ENCODE measurements at places on chromosomes 7 and 10.

DNA sequence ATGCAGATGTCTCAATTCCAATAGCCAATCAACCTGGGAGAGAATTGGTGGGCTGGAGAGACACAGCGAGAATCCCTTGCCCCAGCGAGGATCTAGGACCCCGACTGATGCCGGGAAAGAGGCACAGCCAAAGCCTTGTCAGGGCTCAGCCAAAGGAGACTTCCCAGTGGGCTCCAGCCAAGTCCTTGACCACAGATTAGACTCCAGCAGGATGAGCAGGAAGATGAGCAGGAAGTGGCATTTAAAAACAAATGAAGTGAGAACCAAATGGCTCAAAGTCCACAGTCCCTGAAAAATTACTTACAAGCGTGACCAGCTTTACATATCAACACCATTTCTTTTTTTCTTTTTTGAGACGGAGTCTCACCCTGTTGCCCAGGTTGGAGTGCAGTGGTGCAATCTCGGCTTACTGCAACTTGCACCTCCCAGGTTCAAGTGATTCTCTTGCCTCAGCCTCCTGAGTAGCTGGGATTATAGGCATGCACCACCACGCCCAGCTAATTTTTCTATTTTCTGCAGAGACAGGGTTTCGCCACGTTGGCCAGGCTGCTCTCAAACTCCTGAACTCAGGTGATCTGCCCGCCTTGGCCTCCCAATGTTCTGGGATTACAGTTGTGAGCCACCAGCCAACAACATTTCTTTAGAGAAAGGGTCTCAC lies 40.2 kb downstream of the CTBP2 start:
- H3K27ac ChIP-seq: no peak overlapping the region
- H3K27me3 ChIP-seq: no peaks in the 10 kb centered on the region
- peaks cover 49% of the 10 kb centered on the region for H3K4me1 ChIP-seq
- no peak overlapping the region for H3K4me3 ChIP-seq
- H3K36me3 ChIP-seq: no peaks in the 10 kb centered on the region
- no peak for DNase-seq

GRCh38 chr10:42952349-42952748 lies 124.5 kb upstream of the RET start:
- DNase-seq: no peak
- H3K27ac ChIP-seq: no peak overlapping the region
- no peaks in the 10 kb centered on the region for H3K4me1 ChIP-seq
- peaks cover 18% of the 10 kb centered on the region for H3K27me3 ChIP-seq

GRCh38 chr10:100739517-100740368 lies 5.6 kb upstream of the PAX2 start:
- no peak overlapping the region for H3K4me3 ChIP-seq
- no peak for DNase-seq
- H3K4me1 ChIP-seq: peaks cover 81% of the 10 kb centered on the region
- H3K27me3 ChIP-seq: peaks cover 12% of the 10 kb centered on the region
- H3K27ac ChIP-seq: no peak overlapping the region

DNA sequence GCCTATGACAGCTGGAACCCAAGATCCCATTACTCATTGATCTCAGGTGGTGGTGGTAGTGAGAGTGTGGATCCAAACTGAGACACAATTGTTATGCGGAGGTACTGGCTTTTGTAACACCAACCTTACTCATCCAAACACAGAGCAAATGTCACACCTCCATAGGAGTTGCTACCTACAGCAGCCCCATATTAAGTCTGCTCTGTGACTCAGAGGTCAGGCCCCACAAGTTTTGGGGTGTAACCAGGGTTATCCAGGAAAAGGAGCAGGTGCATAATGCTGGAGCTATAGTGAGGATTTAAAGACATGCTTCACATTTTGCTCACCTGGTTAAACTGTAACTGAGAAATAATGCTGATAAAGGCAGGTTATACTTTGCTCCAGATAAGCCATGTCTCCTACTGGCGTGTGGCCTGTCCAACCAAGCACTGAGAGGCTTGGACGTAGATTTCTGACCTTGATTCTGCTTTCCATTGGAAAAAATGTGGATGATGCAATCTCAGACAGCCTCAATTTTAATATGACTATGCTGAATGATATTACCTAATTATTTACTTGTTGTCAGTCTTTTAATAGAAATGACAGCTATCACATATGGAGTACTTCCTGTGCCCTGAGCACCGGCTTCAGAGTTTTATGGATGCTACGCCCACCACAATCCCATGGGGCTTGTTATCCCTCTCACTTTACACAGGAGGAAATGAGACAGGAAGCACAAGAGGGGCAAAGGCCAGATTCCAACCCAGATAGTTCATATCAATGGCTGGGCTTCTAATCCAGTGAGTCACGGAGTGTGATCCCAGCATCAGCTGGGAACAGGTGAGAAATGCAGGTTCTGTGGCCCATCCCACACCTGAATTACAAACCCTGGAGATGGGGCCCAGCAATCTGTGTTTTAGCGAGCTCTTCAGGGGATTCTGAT lies 181.3 kb downstream of the CHN2 start:
- no peak overlapping the region for H3K4me3 ChIP-seq
- no peaks in the 10 kb centered on the region for H3K27me3 ChIP-seq
- H3K36me3 ChIP-seq: no peaks in the 10 kb centered on the region

DNA sequence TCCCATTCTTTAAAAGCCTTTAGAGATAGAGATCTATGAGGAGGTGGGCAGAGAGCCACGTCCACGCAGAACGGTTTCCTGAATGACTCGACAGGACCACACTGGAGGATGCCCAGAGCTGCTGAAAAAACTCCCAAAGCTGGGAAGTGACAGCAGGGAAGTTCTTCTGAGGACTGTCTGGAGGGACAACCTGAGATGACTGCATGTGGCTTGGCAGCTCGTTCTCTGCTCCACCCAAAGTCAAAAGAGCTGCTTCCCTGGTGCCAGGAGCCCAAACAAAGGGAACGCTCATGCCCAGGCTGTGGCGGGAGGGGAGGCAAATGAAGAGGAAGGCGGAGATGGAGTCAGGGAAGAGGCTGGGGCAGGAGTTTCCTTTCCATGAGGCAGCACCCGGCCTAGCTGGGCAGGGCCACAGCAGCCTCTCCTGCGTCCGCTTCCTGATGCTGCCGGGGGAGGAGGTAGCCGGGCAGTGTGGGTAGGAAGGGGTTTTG lies 95.4 kb downstream of the CCDC3 start:
- no peaks in the 10 kb centered on the region for H3K4me1 ChIP-seq
- H3K4me3 ChIP-seq: no peak overlapping the region
- H3K27ac ChIP-seq: no peak overlapping the region
- DNase-seq: no peak
- H3K27me3 ChIP-seq: no peaks in the 10 kb centered on the region

DNA sequence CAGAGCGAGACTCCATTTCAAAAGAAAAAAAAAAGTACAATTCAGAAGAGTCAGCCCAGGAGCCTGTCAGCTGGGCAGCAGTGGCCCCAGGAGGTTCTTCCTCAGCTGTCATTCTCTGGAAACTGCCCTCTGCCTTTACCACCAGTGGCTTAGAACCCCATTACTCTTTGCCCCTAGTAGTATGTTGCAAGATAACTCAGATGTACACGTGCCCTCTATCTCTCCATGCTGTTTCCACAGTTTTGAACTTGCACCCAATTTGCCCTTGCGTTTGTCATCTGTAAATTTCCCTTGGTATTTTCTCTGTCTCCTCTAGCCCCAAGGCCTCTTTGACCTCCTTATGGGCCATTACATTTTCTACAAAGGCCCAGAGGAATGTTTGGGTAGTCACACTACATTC lies 56.7 kb upstream of the PRKAR2B start:
- peaks cover 2% of the 10 kb centered on the region for H3K4me1 ChIP-seq
- H3K27ac ChIP-seq: no peak overlapping the region
- H3K36me3 ChIP-seq: no peaks in the 10 kb centered on the region
- H3K27me3 ChIP-seq: no peaks in the 10 kb centered on the region
- H3K4me3 ChIP-seq: no peak overlapping the region
- no peak for DNase-seq

DNA sequence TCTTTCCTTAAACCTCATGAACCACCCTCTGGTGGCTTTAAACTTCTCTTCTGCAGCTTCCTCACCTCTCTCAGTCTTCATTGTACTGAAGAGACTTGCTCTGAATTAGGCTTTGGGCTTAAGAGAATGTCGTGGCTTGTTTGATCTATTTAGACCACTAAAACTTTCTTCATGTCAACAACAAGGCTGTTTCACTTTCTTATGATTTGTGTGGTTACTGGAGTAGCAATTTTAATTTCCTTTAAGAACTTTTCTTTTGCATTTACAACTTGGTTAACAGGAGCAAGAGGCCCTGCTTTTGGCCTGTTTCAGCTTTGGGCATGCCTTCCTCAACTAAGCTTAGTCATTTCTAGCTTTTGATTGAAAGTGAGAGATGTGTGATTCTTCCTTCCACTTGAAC lies 38.1 kb upstream of the CDHR3 start:
- H3K36me3 ChIP-seq: no peaks in the 10 kb centered on the region
- no peak overlapping the region for H3K27ac ChIP-seq
- no peaks in the 10 kb centered on the region for H3K4me1 ChIP-seq
- DNase-seq: no peak

DNA sequence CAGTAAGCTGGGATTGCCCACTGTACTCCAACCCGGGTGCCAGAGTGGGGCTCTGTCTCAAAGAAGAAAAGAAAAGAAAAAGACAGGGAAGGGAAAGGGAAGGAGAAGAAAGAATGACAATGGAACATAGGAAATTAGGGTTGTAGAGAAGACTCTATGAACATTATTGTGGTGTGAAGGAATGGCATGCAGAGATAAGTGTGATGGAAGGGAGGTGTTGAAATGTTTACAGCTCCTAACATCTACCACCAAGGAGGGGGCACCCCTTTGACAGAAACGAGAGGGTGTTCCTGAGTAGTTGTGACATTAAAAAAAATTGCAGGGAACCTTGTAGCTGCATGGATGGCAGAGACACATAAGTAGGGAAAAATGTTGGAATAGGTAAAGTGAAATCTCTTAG lies 27.5 kb downstream of the AUTS2 start:
- H3K27ac ChIP-seq: no peak overlapping the region
- H3K4me3 ChIP-seq: no peak overlapping the region
- no peaks in the 10 kb centered on the region for H3K36me3 ChIP-seq
- no peak for DNase-seq
- no peaks in the 10 kb centered on the region for H3K27me3 ChIP-seq

DNA sequence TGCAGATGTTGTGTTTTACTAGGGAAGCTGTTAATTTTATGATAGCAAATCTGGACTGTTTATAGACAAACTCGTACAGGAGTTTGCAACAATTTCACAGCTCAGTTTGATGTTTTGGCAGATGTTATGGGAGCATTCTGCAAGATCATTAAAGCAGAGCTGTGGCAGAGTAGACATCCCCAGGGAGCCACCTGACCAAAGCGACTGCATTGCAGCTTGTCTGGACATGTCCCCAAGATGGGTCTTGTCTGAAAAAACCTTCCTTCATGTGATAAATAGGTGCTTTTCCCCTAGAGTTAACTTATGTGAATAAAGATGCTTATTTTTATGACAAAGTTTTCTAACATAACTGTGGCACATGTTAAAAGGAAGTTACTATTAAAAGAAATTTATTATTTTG lies 91.2 kb upstream of the GPR141 start:
- no peaks in the 10 kb centered on the region for H3K27me3 ChIP-seq
- no peaks in the 10 kb centered on the region for H3K36me3 ChIP-seq
- no peaks in the 10 kb centered on the region for H3K4me1 ChIP-seq
- H3K4me3 ChIP-seq: no peak overlapping the region

DNA sequence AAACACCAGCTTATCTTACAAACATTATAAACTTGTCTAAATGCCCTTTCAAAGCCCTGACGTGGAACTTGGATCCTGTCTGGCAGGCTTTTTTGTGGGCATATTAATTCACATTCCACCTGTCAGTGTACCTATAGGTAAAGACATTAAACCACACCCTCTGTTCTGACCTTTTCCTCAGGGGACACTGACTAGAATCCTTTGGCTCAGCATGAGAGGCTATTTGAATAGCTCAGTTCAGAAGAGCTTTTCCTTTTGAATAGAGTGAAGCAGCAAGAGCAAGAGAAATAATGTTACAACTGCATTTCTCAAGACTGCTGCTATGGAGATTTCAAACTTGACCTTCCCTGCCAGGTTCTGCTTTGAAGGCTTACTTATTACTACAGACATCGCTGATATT lies 76.9 kb downstream of the CYP51A1 start:
- DNase-seq: no peak
- no peaks in the 10 kb centered on the region for H3K36me3 ChIP-seq
- H3K4me3 ChIP-seq: no peak overlapping the region
- no peaks in the 10 kb centered on the region for H3K4me1 ChIP-seq
- no peak overlapping the region for H3K27ac ChIP-seq
- H3K27me3 ChIP-seq: no peaks in the 10 kb centered on the region

- H3K27ac ChIP-seq: peak overlapping the region; percentile 71
- DNase-seq: no peak
- H3K36me3 ChIP-seq: no peaks in the 10 kb centered on the region
- no peaks in the 10 kb centered on the region for H3K27me3 ChIP-seq
- H3K4me1 ChIP-seq: no peaks in the 10 kb centered on the region
These were observed 512 bp downstream of the FAM24B start for GRCh38 chr10:122878799-122879338.

DNA sequence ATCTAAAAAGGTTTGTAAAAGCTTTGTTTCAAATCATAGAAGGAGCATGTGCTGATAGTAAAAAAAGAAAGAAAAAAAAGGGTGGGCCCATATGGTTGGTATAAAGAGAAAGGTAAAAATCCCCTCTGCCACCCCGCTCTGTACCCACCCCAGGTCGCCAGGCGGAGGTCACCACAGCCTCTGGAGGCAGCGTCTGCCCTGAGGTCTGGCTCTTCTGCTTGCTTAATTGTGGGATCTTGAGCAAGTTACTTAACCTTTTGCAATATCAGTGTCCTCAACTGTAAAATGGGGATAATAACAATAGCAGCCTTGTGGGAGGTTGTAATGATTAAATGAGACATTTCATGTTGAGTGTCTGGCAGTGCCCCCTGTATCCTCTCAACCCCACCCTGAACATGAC lies 10.7 kb upstream of the PCBD1 start:
- no peaks in the 10 kb centered on the region for H3K27me3 ChIP-seq
- H3K4me3 ChIP-seq: no peak overlapping the region
- DNase-seq: no peak
- no peaks in the 10 kb centered on the region for H3K36me3 ChIP-seq
- no peak overlapping the region for H3K27ac ChIP-seq

GRCh38 chr7:3427957-3428356 lies 126.9 kb downstream of the SDK1 start:
- DNase-seq: no peak
- H3K36me3 ChIP-seq: no peaks in the 10 kb centered on the region
- H3K4me3 ChIP-seq: no peak overlapping the region
- no peaks in the 10 kb centered on the region for H3K4me1 ChIP-seq
- H3K27ac ChIP-seq: no peak overlapping the region
- no peaks in the 10 kb centered on the region for H3K27me3 ChIP-seq
